ENCODE measurements at places on chromosomes 13 and 19.

- DNase-seq, result no peak
Observed at GRCh38 chr13:44440046-44440608, 66.5 kb downstream of the SERP2 start.

- no peak for DNase-seq
Observed at GRCh38 chr19:17086834-17087233, 11.3 kb downstream of the MYO9B start.

GRCh38 chr13:25692099-25692498, 320.3 kb downstream of the ATP8A2 start:
- DNase-seq, result no peak

GRCh38 chr13:45047394-45048310, 58.3 kb downstream of the GPALPP1 start:
- peak; percentile 78 for DNase-seq

- DNase-seq, result no peak
Observed at GRCh38 chr13:105816994-105817393, 718.5 kb downstream of the EFNB2 start.

DNA sequence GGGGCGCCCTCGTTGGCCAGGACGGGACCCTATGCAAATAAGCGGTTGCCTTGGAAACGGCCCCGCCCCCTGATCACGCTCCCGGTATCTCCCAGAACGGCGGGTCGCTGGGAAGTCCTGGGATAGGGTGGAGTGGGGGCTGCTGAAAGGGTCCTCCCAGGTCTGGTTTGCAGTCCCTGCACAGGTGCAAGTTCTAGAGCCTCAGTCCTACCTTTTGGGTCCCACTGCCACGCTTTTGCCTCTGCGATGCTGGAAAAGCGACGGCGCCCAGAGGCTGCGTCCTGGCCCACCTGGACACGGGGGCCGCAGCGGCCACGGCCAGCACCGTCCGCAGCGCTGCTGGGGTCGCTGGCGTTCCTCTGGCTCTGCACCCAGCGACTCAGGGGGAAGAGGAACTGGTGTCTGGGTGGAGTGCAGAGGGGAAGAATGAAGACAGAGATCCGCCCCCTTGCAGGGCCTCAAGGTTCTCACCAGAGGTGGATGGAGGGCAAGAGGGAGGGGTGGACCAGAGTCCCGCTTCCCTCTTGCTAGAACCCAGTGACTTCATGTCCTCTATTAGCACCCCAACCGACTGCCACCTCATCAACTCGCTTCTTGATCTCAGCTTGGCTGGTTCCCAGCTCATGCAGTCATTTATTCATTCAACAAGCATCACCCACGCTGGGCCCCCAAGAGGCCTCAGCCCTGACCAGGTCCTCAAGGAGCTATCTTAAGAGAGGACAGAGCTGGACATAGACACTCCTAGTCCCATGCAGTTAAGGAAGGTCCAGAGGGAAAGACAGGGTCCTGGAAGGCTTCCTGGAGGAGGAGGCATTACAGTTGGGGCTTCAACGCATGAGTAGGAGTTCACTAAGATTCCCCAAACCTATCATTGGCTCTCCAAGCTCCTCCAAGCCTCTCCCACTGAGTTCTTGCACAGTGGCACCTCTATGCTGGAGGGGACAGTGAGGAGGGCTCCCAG, at the start of gene LRRC25:
TSS of gene LRRC25 (minus strand) at position 381 of the 961 bp plus-strand sequence. CDS start 659 bp downstream, outside the sequence.
- no peak for DNase-seq

GRCh38 chr13:30884543-30884942, 21.5 kb upstream of the MEDAG start:
- no peak for DNase-seq

DNA sequence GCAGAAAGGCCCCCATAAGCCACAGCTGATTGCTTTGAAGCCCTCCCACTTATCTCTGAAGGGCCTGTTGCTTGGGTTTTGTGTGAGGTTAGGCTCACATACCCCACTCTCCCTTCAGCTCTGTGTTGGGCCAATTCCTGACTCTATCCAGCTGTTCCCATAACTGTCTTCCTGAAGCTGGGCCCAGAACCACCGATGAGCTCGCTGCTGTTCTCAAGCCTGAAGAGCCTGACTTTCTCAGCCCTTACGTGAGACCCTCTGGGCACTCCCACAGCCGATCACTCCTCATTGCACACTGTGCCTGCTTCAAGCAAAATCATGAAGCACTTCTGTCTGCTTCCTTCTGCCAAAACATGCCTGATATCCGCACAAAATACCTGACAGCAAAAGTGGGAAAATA, 124.1 kb downstream of the CRYL1 start:
- DNase-seq, result no peak

GRCh38 chr13:111177921-111178320, 62.8 kb downstream of the ARHGEF7 start:
- DNase-seq, result no peak

DNA sequence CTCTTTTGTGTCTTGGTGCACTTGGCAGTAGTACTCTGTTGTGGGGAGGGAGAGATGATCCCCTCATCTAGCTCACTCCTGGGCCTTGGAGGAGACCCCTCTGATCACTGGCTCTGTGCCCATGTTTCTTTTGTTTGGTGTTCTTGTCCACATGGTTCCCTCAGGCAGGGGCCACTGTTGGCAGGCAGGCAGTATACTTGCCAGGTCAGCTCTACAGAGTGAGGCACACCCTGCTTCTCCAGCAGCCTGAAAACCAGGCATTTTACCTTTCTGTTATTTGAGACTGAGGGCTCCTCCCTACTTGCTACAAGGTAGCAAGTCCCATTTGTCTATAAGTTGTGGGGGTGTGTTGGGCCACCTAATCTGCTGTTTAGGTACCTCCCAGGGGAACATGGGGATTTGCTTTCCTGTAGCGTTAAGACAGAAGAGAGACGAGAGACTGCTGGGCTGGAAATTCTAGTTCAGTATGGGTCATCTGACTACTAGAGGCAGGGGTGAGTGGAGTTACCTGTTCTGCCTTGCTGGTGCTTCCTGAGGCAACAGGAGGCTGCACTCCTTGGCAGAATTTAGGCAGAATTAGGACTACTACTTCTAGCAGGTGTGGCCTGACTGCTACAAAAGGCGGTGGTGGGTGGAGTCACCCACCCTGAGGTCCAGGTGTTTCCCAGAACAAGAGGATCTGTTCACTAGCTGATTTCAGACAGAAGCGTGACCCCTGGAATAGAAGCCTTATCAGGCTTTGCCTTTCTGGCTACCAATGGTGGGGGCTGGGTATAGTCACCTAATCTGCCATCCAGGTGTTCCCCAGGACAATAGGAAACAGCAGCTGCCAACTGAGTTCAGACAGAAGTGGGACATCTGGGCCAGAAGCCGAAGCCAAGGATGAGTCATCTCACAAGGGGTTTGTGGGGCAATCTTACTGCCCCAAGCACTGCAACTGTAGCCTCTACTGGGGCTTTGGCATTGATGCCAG, 843.0 kb upstream of the ATXN8OS start:
- DNase-seq, result no peak

DNA sequence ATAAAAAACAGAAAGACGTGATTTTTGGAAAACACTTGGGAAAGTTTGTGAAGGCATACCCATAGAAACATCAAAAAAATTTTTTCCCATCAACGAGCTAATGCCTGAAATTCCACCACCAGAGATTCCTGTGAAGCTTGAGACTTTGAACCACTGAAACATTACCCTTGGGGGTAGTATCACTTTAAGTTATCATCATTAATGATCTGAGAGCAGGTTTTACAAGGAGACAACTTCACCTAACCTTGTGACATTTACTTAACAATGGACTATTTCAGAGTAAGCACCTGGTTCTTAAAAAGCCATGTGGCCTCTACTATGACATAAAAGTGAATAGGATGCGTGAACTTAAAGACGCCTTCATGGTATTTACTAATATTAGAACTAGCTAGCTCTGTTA, 51.9 kb downstream of the DOCK9 start:
- no peak for DNase-seq

GRCh38 chr19:54399189-54399588, 16.1 kb upstream of the TTYH1 start:
- no peak for DNase-seq

- no peak for DNase-seq
Observed at GRCh38 chr13:105908586-105908985, 626.9 kb downstream of the EFNB2 start.

DNA sequence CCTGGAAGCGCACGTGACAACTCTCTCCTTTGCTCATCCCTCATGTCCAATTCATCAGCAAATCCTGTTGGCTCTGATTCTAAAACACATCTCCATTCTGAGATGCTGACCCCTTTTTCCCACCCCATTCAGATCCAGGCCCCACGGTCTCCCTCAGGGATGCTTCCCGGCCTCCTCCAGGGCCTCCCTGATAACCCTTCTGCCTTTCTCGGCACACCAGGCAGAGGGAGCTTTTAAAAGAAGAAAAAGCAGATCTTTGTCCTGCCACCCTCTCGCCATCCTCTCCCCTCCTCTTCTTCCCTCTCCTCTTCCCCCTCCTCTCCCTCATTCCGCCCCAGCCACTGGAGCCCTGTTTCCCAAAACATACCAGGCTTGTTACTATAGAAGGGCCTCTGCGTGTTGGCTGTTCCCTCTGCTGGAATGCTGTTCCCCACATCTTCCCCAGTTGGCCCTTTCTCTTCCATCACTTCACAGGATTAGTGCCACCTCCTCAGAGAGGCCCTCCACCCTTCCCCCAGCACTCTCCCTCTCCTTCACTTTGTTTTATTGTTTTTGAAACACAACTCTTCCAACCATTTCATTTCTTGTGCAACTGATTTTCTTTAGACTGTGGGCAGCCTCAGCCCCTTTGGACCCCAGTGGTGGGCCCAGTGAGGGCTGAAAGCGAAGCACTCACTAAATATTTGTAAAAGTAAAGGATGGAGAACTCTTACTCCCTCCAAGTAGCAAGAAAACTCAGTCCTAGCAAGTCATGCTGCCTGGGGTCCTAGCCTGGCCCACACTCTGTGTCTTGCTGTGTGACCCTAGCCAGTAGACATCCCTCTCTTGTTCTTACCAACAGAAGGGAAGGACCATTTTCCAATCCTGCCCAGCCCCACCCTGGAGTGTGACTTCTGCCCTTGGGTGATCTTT, 2.5 kb upstream of the CRLF1 start:
- DNase-seq, result no peak

- peak; percentile 16 for DNase-seq
Observed at GRCh38 chr13:19818223-19818842, 35.6 kb upstream of the PSPC1 start.

GRCh38 chr13:38868870-38869269, 121.8 kb downstream of the STOML3 start:
- DNase-seq, result no peak
